Chondrocyte (in vitro differentiated cells): ENCODE measurements at places on chromosomes 12 and 14. TPM values are rescaled to one million over a fixed set of nuclear protein-coding genes. Genes with fewer than 3 reads are reported as not detected.

Gene DHRS2
- total RNA-seq: not detected in 3 replicates

GRCh38 chr14:100816950-100817901 lies 8.7 kb upstream of the MEG3 start:
- no peak for DNase-seq
- no peak overlapping the region for H3K27ac ChIP-seq
- no peaks in the 10 kb centered on the region for H3K27me3 ChIP-seq
- H3K4me3 ChIP-seq: no peak overlapping the region
- H3K4me1 ChIP-seq: peaks cover 36% of the 10 kb centered on the region

DNA sequence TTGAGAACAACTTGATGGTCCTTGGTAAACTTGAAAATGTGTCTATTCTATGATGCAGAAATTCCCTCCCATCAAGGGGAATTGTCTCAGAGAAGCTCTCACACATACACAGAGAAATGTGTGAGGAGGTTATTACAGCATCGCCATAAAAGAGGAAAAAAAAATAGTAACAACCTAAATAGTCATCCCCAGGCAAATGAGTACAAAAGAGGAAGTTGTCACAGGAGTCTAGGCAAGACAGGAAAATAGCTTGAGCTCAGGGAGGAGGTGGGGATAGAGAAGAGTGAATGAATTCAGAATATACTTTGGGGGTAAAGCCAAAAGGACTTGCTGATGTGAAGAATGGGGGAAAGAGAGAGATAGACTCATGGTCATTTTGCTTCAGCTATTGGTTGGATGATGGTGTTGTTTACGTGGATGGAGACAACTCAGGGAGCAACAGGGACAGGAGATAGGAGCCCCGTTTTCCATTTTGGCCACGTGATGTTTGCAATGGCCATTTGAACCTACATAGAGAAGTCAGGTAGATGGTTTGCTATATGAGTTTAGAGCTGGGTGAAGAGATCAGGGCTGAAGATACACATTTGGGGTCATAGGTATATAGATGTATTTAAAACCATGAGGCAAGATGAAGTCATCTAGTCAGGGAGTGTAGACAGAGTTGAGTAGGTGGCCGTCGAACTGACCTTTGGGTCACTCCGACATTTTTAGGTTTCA lies 20.3 kb downstream of the LRRC74A start:
- no peaks in the 10 kb centered on the region for H3K36me3 ChIP-seq
- H3K4me1 ChIP-seq: no peaks in the 10 kb centered on the region
- H3K27me3 ChIP-seq: peaks cover 19% of the 10 kb centered on the region

GRCh38 chr14:95395098-95395737 lies 75.5 kb upstream of the CLMN start:
- peaks cover 4% of the 10 kb centered on the region for H3K36me3 ChIP-seq
- H3K4me3 ChIP-seq: no peak overlapping the region
- H3K27me3 ChIP-seq: peaks cover 2% of the 10 kb centered on the region
- no peak for DNase-seq

DNA sequence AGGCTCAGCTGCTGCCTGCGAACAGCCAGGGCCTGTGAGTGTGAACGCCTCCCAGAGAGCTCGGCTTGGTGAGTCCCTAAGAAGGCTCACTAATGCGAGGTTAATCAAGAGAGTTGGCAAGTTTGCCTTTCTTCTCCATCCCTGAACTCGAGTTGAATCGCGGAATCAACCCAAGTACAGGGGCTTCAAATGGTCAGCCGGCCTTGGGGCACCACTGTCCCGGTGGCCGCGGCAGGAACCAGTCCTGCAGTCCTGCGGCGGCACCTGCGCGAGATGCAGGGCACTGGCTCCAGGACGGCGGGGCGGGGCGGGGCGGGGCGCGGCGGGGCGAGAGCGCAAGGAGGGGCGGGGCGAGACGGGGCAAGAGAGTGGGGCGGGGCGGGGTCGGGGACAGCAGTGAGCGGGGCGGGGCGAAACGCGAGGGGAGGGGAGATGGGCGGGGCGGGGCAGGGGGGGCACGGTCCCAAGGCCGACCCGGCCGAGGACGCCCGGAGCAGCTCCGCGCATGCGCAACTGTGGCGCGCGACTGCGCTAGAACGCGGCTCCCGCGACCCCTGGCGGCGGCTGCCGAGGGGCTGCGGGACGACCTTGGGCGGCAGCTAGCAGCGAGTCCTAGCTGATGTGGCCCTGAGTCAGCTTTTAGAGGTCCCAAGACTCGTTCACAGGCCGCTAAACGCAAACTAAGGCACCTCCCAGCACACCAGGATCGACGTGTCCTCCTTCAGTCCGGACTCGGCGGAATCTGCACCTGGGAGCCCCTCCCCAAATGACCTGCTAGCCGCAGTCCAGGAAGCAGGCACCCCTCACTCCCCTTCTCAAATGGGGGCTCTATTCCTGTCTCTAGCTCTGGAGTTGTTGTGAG lies 58.0 kb downstream of the TTC7B start:
- no peak for DNase-seq
- H3K27me3 ChIP-seq: no peaks in the 10 kb centered on the region
- peak overlapping the region; percentile 71 for H3K27ac ChIP-seq
- peaks cover 10% of the 10 kb centered on the region for H3K4me1 ChIP-seq
- peak overlapping the region; percentile 75 for H3K4me3 ChIP-seq

GRCh38 chr14:59028476-59029202 lies 159.8 kb upstream of the DAAM1 start:
- peaks cover 3% of the 10 kb centered on the region for H3K36me3 ChIP-seq
- H3K4me3 ChIP-seq: no peak overlapping the region
- no peak for DNase-seq
- H3K4me1 ChIP-seq: peaks cover 19% of the 10 kb centered on the region
- peak overlapping the region; percentile 81 for H3K27ac ChIP-seq

DNA sequence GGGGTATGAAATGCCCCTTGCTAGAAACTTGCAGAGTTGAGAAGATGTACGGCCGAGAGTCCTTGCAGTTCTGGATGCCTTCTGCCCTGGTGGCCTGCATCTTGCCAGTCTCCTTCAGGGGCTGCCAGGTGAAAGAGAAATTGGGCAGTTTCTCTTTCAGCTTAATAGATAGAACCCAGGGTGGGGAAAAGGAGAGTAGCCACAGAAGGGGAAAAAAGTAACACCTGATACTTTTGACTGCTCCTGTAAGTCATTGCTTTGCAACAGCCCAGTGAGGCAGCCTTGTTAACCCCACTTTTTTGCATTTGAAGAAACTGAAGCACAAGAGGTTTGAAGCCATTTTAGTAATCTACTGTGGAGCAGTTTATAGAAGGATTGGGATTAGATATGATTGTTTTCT lies 27.6 kb downstream of the TDP1 start:
- no peak overlapping the region for H3K27ac ChIP-seq
- no peaks in the 10 kb centered on the region for H3K27me3 ChIP-seq
- DNase-seq: no peak
- H3K4me3 ChIP-seq: no peak overlapping the region

DNA sequence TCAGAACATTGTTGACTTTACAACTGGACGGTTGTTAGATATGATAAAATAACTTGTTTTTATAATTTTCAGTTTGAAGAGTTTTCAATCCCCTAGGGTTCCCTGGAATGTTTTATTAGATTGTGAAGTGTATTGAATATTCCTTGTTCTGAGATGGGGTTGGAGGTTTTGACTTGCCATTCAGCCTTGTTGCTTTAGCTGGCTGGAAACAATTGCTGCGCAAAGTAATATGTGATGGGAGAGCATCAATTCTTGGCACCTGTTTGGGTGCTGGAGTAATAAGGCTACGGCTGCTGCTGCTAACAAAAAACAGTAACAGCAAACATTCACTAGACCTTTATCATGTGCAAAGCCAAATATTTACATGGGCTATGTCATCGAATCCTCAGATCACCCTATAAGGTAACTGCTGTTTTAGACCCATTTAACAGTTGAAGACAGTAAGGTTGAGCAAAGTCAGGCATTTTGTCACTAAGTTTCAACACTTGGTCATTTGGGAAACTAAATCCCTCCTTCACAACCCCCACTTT lies 241.0 kb upstream of the TBX3 start:
- H3K27me3 ChIP-seq: no peaks in the 10 kb centered on the region
- H3K4me1 ChIP-seq: peaks cover 6% of the 10 kb centered on the region
- peaks cover under 1% of the 10 kb centered on the region for H3K36me3 ChIP-seq
- no peak overlapping the region for H3K27ac ChIP-seq
- DNase-seq: no peak

Gene NTN4
- total RNA-seq: 179 to 336 TPM (median 336 TPM) in 3 replicates

DNA sequence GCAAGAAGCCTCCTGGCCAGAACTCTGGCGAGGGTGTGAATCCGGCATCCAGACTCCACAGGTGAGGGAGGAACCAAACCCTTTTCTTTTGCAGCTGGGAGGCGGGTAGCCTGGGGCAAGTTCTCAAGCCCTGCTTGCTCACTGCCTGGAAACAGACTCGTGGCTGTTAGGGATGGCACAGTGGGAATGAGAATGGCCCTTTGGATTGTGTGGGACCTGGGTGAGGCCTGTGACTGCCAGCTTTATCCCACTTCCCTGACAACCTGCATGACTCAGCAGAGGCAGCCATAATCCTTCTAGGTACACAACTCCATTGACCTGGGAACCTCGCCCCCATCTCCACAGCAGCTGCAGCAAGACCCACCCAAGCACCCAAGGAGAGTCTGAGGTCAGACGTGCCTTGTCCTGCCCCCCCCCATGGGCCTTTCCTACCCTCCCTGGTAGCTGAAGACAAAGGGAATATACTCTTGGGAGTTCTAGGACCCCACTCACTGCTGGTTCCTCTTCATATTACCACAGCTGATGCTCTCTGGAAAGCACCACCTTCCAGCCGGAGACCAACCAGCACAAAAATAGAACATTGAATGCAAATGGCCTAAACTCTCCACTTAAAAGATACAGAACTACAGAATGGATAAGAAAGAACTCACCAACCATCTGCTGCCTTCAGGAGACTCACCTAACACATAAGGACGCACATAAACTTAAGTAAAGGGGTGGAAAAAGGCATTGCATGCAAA lies 5.1 kb upstream of the GPR33 start:
- H3K4me3 ChIP-seq: no peak overlapping the region
- H3K27ac ChIP-seq: no peak overlapping the region
- H3K36me3 ChIP-seq: no peaks in the 10 kb centered on the region

Gene TRPV4
- total RNA-seq: 1.2 to 2.2 TPM (median 1.8 TPM) in 3 replicates

Gene HHIPL1
- total RNA-seq: 1.6 to 5.9 TPM (median 5.6 TPM) in 3 replicates
